ENCODE measurements at places on chromosomes 6 and 20.

- DNase-seq, result no peak
Measured at GRCh38 chr20:1062334-1063010, 55.9 kb upstream of the PSMF1 start.

GRCh38 chr6:121216928-121217327, 117.4 kb downstream of the TBC1D32 start:
- no peak for DNase-seq

DNA sequence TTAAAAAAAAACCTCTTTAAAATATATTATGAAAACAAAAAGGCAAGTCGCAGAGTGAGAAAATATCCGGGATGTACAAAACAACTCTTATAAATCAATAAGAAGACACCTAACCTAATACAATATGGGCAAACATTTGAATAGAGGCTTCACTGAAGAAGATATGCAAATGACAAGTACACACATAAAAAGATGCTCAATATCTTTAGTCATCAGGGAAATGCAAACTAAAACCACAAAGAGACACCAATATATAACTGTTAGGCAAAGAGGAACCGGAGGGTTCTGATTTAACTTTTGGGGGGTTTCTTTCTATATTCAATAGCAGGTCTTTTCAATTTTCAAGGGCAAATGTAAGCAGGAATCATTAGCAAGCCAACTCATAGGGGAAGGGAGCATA, 480.7 kb upstream of the SPTLC3 start:
- no peak for DNase-seq

DNA sequence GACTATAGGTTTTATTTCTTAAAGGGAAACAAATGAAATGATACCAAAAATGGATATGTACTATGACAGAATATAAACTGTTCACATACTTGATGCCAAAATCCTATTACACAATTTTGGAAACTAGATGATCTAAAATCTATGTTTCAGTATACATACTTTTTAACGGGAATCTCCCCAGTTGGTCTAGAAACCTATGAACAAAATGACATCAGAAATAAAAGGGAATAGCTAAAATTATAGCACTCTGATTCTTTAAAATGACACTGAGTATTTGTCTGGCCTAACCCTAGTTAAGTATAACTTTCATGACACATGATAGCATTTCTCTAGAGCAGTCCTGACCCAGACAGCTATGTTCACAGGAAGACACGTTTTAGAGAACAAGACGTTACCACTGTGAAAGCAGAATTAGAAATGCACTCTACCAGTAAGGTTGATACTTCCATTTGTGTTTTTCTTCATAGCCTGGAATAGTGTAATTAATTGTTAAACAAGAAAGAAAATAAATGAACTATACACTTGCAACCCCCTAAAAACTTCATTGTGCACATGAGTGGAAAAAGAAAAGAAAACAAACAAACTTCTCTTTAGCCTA, 3.3 kb downstream of the OSER1 start:
- no peak for DNase-seq

GRCh38 chr6:74749211-74750147, 456.4 kb downstream of the COL12A1 start:
- DNase-seq, result no peak

DNA sequence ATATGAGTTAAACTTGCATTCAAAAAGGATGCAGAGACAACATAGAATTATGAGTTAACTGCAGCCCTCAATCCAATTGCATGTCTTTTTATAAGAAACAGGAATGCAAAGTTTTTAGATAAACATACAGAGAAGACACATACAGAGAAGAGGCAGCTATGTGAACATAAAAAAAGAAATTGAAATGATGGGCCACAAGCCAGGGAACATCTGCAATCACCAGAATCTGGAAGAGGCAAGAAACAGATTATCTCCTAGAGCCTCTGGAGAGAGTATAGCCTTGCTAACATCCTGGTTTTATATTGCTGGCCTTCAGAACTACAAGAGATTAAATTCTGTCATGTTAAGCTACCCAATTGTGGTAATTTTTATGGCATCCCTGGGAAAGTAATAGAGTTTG, 257.2 kb upstream of the EYS start:
- DNase-seq, result no peak

GRCh38 chr6:162409741-162410691, 317.6 kb downstream of the PRKN start:
- no peak for DNase-seq

GRCh38 chr6:111741177-111741952, 131.9 kb downstream of the FYN start:
- DNase-seq, result no peak

DNA sequence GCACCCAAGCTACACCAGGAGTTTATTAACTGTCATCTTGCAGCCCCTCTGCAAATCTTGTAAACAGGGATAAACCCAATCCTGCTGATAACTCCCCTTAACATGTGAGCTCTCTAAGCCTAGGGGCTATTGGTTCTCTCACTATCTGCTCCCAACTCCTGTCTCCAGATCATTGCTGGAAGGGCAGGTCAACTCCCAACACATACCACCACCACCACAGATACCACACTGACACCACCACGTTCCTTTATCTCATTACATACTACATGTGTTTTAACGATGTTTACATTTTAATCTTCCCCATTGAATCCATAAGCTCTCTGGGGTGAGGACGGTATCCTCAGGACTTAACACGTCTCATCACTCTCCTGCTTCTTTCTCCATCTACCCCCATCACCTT, 51.8 kb downstream of the SIM1 start:
- no peak for DNase-seq

GRCh38 chr20:57869291-57869950, 159.6 kb upstream of the PMEPA1 start:
- peak; percentile 27 for DNase-seq

GRCh38 chr6:26390531-26390930, 7.6 kb downstream of the BTN2A2 start:
- DNase-seq, result no peak

GRCh38 chr6:155186052-155186658, 77.7 kb upstream of the CLDN20 start:
- no peak for DNase-seq

- DNase-seq, result no peak
Measured at GRCh38 chr6:128246472-128247260, 273.7 kb downstream of the PTPRK start.

DNA sequence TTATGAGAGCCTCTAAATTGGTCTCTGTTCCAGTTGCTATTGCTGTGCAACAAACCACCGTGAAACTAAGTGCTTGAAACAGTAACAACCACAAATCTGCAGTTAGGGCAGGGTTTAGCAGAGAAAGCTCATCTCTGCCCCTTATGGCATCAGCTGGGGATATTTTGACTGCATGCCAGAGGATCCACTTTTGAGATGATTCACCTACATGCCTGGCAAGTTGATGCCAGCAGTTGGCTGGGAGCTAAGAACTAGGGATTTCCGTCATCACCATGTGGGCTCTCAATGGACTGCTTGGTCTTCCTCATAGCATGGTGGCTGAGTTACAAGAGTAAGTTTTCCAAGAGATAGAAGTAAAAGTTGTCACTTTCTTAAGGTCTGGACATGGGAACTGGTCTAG, 35.1 kb downstream of the PLCB4 start:
- no peak for DNase-seq

DNA sequence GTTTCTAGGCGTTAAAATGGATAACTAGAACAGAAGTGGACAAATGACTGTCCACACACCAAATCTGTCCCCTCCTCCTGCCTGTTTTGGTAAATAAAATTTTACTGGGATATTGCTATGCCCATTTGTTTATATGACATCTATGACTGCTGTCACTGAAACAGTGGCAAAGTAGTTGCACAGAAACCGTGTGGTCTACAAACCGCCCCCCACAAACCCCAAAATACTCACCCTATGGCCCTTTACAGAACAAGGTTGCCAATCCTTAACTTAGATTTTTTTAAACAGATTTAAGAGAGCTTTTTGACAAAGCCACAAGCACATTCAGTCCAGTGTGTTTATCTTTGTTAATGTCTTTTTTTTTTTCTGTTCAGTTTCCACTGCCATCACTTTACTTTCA, 137.8 kb downstream of the MTFR2 start:
- DNase-seq, result no peak

DNA sequence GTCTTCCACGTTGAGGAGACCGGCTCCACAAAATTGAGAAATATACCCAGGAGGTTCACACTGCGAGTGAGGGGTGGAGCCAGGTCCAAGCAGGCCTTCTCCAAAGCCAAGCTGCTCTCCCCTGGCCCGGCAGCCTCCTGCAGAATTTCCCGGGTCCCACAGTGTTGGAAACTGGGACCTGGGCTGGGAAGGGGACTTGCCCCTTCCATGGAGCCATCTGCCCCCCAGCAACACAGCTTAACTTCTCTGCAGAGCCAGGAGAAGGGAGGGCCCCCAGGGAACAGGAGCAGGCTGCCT, 35.4 kb downstream of the MDFI start:
- DNase-seq, result peak; percentile 38

DNA sequence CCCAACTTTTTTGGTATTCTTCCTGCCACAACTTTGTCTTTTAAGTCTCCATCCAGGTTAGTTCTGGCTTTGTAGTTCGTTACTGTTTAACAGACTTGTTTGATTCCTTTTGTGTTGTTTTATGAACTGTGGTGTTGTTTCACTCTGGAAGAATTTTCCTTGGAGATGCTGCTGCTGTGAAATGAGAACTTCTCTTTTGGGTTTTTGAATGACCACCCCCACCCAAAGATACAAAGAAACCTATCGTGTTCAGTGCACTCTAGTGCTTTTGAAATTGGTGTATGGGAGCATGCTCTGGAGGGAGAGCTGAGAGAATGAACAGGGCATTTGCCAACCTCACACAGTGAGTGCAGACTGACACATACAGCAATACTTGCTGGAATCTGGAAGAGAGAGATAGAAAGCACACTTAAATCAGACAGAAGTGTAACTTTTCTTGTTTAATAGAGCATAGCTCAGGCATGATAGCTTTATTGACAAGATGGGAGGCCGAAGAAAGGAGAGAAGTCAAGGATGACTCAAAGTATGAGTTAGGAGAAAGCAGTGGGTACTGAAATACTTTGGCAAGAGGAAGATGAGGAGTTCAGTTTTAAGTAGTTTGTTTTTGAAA, 293.1 kb downstream of the SOX4 start:
- no peak for DNase-seq

GRCh38 chr6:163338671-163339405, 75.7 kb upstream of the QKI start:
- DNase-seq, result no peak

DNA sequence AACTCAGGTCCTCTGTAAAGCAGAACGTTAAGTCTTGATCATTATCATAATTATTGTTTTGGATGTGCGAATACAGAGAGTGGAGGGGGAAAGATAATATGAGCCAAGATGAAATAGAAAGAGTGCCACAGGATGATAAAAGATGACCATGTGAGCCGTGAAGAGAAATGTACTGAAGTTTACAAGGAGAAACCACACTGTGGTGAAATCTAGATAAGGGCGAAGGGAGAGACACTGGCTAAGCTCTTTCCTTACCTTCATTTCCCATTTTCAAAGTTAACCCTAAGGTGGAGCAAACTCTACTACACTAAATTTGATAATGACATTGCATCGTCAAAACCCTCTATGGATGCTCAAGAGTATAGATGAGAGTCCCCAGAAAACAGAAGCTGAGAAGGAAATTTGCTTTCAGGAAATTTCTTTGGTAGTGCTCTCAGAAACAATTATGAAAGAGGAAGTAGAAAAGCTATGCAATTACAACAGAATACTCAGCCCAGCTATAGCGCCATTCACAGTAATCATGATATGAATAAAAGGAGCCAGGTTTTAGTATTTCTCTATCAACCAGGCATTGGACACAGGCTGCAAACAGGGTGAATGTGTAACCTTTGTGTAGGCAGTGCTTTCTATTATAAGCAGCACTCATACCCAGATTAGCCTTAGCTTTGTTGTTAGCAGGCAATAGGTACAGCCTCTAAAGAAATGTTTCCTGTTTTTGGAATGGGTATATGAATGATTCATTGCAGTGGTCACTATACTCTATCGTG, 1080.7 kb downstream of the GRIK2 start:
- DNase-seq, result no peak

DNA sequence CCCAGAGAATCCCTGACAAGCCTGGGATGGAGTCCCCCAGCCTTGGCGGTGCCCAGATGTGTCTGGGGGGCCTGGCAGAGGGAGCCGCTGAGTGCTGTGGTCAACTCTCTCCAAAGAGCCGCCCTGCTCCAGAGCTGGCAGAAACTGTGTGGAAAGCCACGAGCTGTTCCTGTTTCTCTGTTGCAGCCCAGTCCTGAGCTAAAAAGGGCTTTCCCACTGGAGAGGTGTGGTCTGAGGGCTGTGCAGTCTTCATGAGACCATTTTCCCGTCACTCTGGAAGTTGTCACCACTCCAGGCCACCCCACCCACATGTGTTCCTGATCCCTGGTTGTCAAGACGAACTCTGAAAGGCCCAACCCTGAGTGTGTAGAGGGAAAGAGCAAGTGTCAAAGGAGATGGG, 99.7 kb upstream of the KCNK16 start:
- peak; percentile 67 for DNase-seq

- no peak for DNase-seq
Measured at GRCh38 chr6:56642366-56643261, at the start of gene DST. DST (minus strand) TSS chr6:56642889.

DNA sequence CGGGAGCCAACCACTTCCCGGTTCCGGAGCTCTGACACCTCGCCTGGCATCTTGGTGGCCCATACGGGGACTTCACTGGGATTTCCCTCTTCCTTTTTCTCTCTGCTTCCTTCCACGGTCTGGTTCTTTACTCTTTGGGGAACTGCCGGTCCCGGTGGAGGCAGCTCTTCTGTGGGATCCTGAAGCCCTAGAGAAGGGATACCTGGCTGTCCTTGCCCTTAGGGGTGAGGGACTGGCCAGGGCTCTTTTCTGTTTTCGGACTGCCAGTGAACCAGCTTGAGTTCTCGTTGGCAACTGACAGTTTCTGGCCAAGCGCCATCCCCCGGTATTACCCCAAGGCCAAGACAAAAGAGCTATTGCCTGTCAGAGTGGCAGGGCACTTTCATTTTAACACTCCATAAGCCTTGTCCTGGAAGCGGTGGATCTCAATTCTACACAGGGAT, 880 bp upstream of the CPXM1 start:
- no peak for DNase-seq

- no peak for DNase-seq
Measured at GRCh38 chr6:87518453-87518852, 45.7 kb downstream of the SLC35A1 start.

- DNase-seq, result no peak
Measured at GRCh38 chr20:25052255-25053194, 5.4 kb downstream of the ACSS1 start.

GRCh38 chr6:14386263-14386662, 268.7 kb downstream of the CD83 start:
- DNase-seq, result no peak

DNA sequence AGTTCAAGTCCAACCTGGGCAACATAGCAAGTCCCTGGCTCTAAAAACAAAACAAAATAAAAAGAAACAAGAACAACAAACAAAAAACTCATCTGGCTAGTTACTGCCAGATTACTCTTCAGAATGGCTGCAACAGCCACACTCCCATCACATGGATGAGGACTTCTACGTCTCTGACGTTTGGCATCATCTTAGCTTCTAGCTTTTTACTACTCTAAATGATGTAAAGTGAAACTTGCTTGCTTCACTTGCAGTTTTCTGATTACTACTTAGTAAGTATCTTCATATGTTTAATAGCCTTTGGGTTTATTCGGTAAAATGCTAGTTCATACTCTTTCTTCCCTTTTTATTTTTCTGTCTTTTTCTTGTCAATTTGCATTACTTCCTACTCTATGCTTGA, 161.1 kb upstream of the CARMIL1 start:
- DNase-seq, result no peak

- DNase-seq, result peak; percentile 85
Measured at GRCh38 chr6:27374824-27375612, 13.5 kb upstream of the ZNF391 start.

GRCh38 chr20:53547664-53548239, 45.9 kb downstream of the ZNF217 start:
- DNase-seq, result no peak
